Endodermal cell (in vitro differentiated cells): ENCODE measurements at places on chromosomes 5 and 9. TPM values are rescaled to one million over a fixed set of nuclear protein-coding genes. Genes with fewer than 3 reads are reported as not detected.

The MPDZ gene
- total RNA-seq = 32.8 to 43.0 TPM (median 38.0 TPM) in 3 replicates

The GLRA1 gene
- total RNA-seq = not detected in 3 replicates

The ERAP2 gene
- total RNA-seq = not detected in 3 replicates

- H3K36me3 ChIP-seq = no peaks in the 10 kb centered on the region
- DNase-seq = no peak
- no peak overlapping the region for H3K27ac ChIP-seq
- no peaks in the 10 kb centered on the region for H3K27me3 ChIP-seq
- no peak overlapping the region for H3K4me3 ChIP-seq
- no peaks in the 10 kb centered on the region for H3K4me1 ChIP-seq
These were observed 1746.6 kb upstream of the C9orf72 start for GRCh38 chr9:29319736-29320513.

DNA sequence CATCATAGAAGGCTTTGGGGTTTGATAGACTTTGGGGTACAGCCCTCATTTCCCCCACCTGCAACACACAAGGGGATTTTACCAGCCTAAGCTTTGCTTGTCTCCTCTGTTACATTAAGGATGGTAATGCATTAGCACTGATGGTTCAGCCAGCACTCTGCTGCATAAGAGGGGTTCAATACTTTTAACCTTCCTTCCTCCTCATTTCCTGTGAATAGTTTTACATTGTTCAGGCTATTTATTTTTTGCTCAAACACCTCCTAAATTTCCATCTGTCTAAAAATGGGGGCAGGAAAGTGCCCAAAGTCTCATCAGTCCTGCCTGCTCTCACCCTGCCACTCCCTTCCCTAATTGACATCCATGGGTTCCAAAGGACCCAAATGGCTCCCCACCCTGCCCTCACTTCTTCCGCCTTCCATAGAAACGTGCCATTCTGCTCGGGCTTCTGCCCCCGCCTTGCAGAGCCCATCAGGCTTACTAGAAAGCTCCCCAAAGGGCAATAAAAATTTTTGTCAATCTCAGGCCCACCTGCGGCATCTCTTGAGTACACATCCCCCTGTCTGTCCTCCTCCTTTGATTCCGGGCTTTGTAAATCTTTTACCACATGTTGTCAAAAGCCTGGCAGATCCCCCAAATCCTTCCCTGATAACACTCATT, 239.5 kb upstream of the SLC24A2 start:
- DNase-seq = no peak
- no peak overlapping the region for H3K4me3 ChIP-seq
- no peak overlapping the region for H3K27ac ChIP-seq
- H3K4me1 ChIP-seq = peaks cover 12% of the 10 kb centered on the region
- no peaks in the 10 kb centered on the region for H3K36me3 ChIP-seq

- DNase-seq = no peak
- no peaks in the 10 kb centered on the region for H3K27me3 ChIP-seq
- H3K36me3 ChIP-seq = peaks cover 56% of the 10 kb centered on the region
These were observed 42.7 kb downstream of the ST8SIA4 start for GRCh38 chr5:100860407-100860806.

DNA sequence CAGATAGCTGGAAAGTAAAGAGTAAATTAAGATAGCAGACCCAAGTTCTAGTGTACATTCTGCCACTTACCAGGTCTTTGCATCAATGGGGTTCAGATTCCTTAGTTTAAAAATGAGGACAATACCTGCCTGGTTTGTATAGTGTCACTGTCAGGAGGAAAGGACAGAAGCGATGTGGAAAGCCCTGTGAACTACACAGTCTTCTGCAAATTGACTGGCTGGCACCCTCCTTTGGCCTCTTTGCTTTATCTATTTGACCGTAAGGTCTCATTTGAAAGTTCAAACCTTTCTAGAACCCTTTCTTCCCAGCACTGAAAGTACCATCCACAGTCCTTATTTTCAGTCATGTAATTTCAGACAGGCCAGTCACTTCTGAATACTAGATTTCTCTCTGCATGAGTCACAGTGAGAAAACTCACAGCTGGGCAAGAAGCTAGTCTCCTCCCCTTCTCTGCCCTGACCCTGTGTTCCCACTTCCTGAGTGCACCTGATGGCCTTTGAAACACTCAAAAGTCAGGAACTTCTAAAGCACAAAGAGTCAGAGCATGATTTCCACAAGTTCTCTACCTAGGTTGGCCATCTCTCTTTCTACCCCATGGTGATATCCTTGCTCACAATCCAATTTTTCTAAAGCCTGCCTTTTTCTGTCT, 91.3 kb upstream of the RASEF start:
- DNase-seq = no peak
- no peak overlapping the region for H3K27ac ChIP-seq
- H3K4me3 ChIP-seq = no peak overlapping the region
- no peaks in the 10 kb centered on the region for H3K36me3 ChIP-seq
- no peaks in the 10 kb centered on the region for H3K27me3 ChIP-seq

GRCh38 chr5:159638954-159639559, 277.2 kb upstream of the ADRA1B start:
- no peaks in the 10 kb centered on the region for H3K36me3 ChIP-seq
- no peaks in the 10 kb centered on the region for H3K4me1 ChIP-seq
- no peaks in the 10 kb centered on the region for H3K27me3 ChIP-seq
- no peak for DNase-seq

DNA sequence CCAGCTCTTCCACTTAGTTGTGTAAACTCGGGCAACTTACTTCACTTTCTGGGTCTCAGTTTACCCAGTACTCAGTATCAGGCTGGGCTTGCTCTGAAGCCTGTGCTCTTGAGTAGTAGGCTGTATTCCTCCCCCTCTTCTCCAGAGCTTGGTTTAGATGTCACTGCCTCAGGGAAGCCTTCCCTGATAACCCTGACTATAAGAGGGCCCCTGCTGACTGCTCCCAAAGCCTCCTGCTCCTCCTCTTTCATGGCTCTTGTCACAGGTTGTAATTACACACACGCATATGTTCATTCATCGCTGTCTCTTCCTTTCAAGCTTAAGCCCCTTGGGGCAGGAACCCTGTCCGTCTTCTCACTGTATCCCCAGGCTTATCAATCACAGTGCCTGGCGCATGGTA, 140.2 kb downstream of the RGS3 start:
- H3K4me3 ChIP-seq = no peak overlapping the region
- H3K4me1 ChIP-seq = peaks cover 3% of the 10 kb centered on the region
- no peaks in the 10 kb centered on the region for H3K27me3 ChIP-seq
- DNase-seq = no peak
- no peaks in the 10 kb centered on the region for H3K36me3 ChIP-seq
- H3K27ac ChIP-seq = no peak overlapping the region

DNA sequence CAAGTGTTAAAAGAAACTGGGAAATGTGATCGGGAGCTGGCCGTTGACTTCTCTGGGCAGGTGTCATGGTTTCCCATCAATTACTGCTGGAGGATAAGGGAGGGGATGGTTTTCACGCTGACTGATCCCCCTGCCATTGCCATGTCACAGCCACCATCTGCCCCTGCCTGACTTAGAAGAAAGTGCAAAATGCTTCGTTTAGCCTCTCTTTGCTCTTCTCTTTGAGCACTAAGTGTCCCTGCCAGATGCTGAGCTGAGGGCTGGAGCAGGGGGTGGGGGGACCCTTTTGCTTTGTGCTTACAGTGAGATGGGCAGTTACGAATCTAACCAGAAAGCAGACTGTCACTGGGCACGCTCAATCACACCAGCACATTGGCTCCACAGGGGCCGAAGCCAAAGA, 138.4 kb upstream of the ALDH1B1 start:
- H3K36me3 ChIP-seq = no peaks in the 10 kb centered on the region
- DNase-seq = no peak
- H3K27me3 ChIP-seq = no peaks in the 10 kb centered on the region
- H3K27ac ChIP-seq = no peak overlapping the region
- no peaks in the 10 kb centered on the region for H3K4me1 ChIP-seq

GRCh38 chr9:137960496-137960895, 82.9 kb downstream of the CACNA1B start:
- no peaks in the 10 kb centered on the region for H3K36me3 ChIP-seq
- H3K4me3 ChIP-seq = no peak overlapping the region
- no peak overlapping the region for H3K27ac ChIP-seq
- DNase-seq = peak; percentile 71
- H3K4me1 ChIP-seq = no peaks in the 10 kb centered on the region

GRCh38 chr5:125113328-125113727, 366.9 kb upstream of the ZNF608 start:
- no peak overlapping the region for H3K4me3 ChIP-seq
- no peaks in the 10 kb centered on the region for H3K36me3 ChIP-seq
- no peak for DNase-seq
